ENCODE measurements at places on chromosomes 12 and 14.

DNA sequence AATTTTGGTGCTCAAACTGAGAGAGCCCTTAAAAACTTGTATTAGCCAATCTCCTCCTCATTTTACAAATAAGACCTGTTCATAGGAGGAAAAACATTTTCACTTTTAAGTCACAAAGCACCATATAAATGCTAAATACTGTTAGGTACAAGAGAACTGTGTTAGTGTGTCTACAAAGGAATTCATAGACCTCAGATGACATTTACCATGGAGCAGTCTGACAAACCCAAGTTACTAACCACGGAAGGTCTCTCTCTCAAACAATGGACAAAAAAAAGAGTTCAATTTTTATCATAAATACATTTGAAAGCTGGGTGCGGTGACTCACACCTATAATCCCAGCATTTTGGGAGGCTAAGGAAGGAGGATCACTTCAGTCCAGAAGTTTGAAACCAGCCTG, 10.0 kb downstream of the SBNO1 start:
- no peak for DNase-seq

DNA sequence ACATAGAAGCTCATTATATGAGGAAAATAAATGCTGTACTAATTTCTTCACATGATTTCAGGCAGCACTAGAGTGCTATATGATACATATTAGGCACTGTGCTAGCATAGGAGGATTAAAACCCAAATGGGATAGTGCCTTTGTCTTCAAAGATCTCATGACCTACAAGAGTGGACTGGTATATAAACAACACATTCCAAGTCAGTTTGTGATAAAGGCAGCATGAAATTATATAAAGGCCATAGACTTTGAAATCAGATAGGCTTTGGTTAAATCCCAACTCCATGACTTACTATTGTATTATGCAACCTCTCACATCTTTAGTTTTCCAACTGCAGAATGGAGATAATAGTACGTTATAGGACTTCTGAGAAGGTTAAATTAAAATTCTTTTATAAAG, 179.7 kb downstream of the RAD51B start:
- no peak for DNase-seq

GRCh38 chr14:104954746-104955395, 23.3 kb downstream of the AHNAK2 start:
- no peak for DNase-seq

DNA sequence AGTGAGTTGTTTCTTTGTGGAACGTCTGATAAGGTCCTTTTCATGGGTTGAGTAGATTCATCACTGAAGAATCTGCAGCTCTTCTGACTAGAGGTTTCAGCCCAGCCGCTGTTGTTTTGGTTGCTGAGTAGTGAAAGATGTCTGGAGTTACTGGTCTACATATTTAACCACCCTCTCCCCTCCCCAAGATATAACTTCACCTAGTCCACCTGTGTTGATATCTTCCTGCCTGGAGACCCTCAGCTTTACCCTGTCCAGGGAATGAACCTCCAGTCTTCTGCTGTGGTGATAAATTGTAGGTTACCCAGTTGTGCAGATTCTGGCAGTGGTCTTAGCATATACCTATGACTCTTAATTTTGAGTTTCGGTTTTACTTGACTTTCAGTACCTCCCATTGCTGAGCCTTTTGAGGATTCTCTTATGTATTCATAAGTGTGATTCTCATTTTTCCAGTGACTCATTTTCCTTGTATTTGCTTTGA, 62.9 kb downstream of the CCDC91 start:
- DNase-seq: peak; percentile 2

DNA sequence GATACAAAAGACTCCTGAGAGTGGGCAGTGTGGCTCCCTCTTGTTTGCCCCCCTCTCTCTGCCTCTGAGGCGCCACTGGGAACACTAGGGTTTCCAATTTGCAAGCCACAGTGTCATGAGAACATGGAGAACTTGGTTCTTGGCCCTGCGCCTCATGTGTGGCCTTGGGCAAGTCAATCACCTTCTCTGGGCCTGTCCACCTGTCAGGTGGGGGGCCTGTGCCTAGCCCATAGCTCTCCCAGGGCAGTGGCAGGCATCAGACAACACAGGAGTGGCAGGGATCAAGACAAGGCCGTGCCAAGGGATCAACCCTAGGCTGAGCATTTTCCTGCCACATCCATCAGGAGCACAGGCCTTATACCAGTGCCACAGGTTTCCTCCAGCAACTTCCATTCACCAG, 185.3 kb downstream of the CALM1 start:
- DNase-seq: no peak

DNA sequence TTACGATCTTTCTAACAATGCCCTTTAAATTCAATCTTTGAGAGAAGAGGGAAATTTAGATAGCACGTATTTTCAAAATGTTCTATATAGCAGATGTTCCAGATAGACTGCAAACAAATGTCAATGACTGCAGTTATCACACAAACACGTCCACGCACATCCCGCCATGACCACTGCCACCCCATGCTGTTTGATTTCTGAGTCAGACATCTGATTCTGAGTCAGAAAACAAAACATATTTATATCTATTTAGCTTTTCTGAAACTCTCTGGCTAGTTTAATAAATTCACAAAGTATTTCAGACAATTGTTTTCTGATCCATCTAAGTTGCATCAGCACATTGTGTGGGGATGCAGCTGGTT, 105.9 kb upstream of the BCAT1 start:
- DNase-seq: peak; percentile 21

DNA sequence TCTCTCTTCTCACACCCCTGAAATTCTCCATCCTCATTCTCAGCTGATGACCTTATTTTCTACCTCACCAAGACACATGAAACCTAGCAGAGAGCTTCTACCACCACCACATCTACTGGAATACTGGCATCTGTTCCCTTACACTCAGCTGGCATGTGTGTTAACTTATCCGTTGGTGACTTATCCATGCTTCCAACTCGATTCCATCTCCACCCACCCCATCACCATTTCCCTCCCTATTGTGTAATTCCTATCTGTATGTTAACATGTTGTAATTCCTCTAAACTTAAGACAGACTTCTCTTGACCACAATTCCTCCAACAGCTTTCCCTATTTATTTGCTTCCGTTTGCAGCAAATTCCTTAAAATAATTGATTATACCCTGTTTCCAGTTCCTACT, 15.4 kb downstream of the C1S start:
- no peak for DNase-seq

DNA sequence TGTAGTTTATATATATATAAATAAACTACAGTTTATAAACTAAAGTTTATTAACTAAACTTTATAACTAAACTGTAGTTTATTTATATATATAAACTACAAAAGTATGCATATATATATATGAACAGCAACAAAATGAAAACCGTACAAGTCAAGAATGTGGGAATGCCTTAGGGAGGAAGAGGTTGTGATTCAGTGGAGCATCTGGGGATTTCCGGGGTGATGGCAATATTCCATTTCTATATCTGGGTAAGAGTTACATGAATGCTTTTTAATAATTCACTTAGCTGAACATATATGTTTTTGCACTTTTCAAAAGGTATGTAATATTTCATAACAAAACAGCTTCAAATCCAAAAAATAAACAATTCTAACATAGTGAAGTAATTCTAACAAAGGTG, 30.1 kb upstream of the CAND1 start:
- DNase-seq: no peak

DNA sequence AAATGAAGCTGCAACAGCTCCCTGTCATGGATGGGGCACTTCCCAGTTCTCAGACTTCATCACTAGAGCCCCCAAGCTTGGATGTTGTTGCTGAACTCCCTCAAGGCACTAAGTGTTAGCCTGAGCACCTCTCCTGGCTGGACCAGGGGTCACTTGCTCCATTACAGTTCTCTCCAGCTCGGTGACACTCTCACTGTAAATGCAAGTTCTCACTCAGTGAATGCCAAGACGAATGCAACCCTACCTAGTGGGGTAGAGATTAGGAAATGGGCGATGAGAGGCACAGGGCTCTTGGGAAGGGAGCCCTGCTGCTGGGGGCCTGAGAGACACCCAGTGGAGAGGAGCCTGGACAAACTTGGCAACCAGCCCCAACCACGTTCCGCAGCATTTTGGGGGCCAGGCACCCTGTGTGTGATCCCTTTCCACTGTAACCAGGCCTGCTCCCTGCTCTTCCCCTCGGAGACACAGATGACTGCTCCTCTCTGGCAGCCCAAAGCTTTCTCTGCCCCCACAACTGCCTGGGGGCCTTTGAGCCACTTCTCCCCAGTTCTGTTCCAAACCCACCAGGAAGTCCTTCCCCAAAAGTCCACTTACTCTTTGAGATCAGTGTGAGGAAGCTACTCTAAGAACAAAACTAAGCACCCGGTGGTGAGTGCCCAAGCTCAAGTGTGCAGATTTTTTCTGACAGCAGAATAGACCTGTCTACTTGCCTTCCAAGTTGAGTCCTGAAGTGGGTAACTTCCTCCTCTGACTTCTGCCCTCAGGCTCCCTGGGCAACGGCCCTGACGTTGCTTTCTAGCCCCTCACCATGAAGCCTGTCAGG, 8.0 kb upstream of the SELPLG start:
- DNase-seq: no peak

DNA sequence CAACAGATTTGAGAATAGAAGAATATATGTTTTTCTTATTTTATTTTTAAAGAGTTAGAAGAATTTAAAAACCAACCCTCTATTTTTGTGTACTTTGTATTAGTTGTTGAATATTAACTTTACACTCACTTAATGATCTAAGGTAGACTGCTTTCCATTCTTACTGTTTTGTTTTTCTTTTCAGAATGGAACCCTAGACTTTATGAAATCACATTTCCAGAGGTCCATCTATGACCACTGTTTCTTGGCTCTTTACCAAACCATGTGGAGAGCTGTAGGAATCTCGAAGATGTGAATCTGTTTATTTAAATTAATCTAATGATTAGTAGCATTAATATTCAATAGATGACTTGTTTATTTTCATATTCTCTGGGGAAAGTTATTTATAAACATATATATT, 7.2 kb upstream of the PIK3C2G start:
- DNase-seq: no peak

- DNase-seq: no peak
Measured at GRCh38 chr12:132549059-132549458, 59.1 kb downstream of the FBRSL1 start.

GRCh38 chr12:66071549-66071948, 59.0 kb downstream of the LLPH start:
- no peak for DNase-seq

DNA sequence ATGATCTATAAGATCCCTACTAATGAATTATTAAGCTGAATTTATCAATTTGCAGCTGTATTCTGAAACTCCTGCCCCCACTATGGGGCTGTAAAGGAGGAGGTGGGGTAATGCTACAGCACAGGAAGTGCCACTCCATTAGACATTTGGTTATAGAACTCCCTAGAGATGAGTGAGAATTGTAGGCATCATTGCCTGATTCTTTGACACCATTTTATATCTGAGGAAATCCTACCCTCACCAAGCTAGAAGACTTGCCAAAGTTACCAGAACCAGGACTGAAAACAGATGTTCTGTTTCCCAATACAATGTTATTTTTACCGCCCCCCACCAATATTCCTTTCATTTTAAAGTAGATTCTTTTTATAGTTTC, 182.4 kb downstream of the EGLN3 start:
- DNase-seq: no peak

- no peak for DNase-seq
Measured at GRCh38 chr14:68550338-68550715, 242.5 kb downstream of the ZFP36L1 start.

GRCh38 chr14:63940387-63940786, 87.6 kb downstream of the SYNE2 start:
- no peak for DNase-seq

GRCh38 chr14:51457843-51458562, 193.7 kb upstream of the FRMD6 start:
- DNase-seq: no peak

- DNase-seq: no peak
Measured at GRCh38 chr12:10726945-10727344, 3.8 kb upstream of the YBX3 start.

GRCh38 chr12:104752881-104753280, 205.2 kb downstream of the SLC41A2 start:
- no peak for DNase-seq

GRCh38 chr12:41287500-41288141, 99.5 kb downstream of the PDZRN4 start:
- no peak for DNase-seq

DNA sequence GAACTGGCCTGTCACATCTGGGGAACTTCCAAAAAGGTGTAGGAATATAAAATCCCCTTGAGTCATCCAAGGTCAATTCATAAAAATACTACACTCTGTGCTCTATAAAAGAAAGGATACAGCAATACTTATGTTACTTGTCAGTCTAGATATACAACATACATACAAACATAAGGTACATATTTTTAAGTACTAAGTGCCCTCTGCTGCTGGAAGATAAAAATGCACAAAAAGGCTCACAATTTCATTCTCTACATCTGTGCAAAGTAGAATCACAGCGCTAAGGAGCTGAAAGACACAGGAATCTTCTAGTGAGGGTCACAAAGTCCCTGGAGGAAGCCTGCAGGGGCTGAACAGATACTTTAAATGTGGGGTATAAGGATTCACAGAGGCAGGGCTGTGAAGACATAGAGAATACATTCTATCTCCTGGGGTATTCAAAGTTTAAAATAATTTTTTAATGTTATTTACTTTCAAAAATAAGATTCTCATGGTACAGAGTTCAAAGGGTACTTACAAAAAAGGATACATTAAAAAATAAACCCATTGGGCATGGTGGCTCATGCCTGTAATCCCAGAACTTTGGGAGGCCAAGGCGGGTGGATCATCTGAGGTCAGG, 10.2 kb upstream of the GOLGA5 start:
- peak; percentile 24 for DNase-seq

GRCh38 chr12:50597200-50598195, 92.7 kb downstream of the DIP2B start:
- DNase-seq: peak; percentile 38

- no peak for DNase-seq
Measured at GRCh38 chr12:40829738-40830144, 137.5 kb downstream of the CNTN1 start.

DNA sequence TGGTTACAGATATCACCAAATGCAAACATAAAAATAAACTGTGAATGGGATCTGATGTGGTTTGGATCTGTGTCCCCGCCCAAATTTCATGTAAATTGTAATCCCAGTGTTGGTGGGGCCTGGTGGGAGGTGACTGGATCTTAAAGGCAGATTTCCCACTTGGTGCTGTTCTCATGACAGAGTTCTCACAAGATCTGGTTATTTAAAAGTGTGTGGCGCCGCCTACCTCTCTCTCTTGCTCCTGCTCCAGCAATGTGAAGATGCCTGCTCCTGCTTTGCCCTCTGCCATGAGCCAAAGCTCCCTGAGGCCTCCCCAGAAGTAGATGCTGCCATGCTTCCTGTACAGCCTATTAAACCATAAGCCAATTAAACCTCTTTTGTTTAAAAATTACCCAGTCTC, 47.8 kb downstream of the SLC25A21 start:
- no peak for DNase-seq

Data from activated T-cell treated with anti-CD3 and anti-CD28 coated beads for 4 hours (primary cell).